ENCODE measurements at places on chromosomes 1 and 21.

DNA sequence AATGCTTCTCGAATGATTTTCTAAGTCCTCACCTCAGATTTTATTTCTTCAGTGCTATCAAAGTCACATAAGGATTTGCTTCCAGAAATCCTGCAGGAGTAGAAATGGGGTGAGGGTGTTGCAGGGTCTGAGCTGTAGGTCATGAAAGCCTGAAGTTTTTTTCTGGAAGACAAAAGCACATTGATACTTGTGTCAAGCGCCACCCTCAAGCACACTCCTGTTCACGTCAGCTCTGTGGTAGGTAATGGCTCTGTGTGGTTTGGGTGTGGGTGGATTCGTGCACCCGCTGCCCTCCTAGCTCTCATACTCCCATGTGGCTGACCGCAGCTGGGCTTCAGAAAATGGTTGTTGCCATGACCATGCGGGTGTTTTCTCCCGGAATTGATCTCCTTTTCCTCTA lies 39.9 kb downstream of the AKNAD1 start:
- peak; percentile 95 for DNase-seq

GRCh38 chr1:79362470-79362869 lies 355.9 kb upstream of the ADGRL4 start:
- DNase-seq: no peak

DNA sequence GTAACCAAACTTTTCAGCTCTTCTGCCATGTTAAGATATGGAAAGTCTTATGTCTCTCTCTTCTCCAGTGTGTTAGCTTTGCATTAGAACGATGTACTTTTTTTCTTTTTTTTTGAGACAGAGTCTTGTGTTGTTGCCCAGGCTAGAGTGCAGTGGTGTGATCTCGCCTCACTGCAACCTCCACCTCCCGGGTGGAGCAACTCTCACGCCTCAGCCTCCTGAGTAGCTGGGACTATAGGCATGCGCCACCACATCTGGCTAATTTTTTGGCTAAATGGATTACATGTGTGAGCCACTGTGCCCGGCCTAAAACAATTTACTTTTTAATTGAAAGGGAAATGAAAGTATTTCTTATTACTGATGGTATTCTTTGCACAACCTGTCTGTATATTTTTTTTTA lies 35.8 kb downstream of the SPEN start:
- no peak for DNase-seq

DNA sequence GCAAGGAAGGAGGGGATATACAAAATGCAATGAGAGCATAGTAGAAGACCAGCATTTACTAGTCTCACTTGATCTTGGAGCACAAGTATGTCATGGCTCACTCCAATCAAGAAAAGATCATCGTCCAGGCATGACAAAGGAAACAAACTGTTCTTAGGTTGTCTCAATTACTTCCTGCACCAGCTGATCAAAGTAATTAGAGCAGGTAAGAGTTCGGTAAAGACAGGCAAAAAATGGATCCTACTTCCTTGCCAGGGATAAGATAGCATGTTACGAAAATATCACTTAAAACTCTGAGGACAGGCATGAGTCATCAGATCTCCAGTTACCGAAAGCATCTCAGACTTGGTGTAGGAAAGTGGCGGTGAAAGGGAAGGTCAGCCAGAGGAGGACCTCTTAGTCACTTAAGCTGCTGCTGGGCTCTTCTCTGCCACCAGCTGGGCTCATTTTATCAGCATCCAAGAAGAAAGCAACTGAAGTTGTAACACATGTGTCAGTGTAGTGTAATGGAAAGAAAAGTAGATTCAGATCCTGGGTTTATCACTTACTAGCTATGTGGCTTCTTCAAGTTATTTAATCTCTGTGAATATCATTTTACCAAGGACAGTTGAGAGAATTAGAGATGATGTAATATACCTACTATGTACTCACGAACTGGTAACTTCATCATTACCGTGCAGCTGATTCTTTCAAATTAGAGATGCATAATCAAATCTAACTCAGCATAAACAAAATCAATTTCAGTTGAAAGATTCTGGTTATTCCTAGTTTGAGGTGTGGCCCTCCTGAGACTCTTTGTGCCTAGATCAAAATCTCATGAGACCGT lies 46.8 kb downstream of the XCL1 start:
- peak; percentile 92 for DNase-seq

- no peak for DNase-seq
These were observed 10.2 kb upstream of the CAMK2N1 start for GRCh38 chr1:20496241-20496661.

DNA sequence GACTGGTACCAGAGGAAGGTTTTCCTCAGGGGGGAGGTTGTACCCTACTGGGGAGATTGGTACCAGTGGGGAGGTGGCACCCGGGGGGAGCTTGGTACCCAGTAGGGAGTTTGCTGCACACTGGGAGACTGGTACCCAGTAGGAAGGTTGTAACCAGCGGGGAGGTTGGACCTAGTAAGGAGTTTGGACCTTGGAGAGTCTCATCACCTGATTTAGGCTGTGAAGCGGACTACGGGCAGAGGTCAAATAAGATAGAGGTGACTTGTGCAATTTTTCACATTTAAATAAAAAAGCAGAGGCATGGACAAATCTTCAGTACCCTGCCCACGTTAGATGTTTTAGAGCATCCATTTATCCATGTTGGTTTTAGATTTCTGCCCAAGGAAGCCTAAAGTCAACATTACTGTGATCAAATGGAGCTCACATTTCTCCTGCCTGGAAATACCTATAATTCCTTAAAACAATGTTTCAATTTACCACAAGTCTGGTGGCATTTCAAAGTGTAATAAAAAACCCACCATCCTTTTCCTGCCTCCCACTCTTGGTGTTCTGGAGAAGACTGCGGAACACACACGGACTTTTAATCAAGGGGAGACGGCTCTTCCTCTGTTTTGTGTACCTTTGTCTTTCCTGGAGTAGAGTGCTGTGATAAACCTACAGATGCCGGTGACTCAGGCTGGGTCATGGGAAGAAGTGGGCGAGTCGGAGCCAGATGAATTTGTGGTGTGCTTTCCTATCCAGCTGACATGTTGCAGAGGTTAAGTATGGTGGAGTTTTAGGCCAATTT lies 36.2 kb upstream of the MRPS6 start:
- peak; percentile 63 for DNase-seq

GRCh38 chr1:4837031-4837600 lies 182.7 kb downstream of the AJAP1 start:
- no peak for DNase-seq

DNA sequence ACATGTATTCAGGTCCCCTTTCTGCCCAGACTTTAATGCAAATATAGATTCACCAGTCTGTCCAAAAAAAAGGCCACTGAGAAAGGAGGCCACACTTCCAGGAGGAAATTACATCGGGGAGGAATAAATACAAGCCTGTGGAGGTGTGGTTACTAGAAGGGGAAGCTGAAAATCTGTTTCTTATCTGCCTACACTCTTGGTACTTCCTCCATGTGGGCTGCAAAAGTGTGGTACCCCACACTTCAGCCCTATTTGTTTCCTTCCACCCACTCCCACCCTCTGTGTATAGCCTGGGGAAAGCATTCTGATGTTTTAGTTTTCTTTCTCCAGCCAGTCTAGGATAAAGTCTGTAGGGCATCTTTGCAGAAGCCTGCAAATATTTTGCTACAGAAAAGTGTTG lies 38.4 kb downstream of the UTP25 start:
- no peak for DNase-seq

DNA sequence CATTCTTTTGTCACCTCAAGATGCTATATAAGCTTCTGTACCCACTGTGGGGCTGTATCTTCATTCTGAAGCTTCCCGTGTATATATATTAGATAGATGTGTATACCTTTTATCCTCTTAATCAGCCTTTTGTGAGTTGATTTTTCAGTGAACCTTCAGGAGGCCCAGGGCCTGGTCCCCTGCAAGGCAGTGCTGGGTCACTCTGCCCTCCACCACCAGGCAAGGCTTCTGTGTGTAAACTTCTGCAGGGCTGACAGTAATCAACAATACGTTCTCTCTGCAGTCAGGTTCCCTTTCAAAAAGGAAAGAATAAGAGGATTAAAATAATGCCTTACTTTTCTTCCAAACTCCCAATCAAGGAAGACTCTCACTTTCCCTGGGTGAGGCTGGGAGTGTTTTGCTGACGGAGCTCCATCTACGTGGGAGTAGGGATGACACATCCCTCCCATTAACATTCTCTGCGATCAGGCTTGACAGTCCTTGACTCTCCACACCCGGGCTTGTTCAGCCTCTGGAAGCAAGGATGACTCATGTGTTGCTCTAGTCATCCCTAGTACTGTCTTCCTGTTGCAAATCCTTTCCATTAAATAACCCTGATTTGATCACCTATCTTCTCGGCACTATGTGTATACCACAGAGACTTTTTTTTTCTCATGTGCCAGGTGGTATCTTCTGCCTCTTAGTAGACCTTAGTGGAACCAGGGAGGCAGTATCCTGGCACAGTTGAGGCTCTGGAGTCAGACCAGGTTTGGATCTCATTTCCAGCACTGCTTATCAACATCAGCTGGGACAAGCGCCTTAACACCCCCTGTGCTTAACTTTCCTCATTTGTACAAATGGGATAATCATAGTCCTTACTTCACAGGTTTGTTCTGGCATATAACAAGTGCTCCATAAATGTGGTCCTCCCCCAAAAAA lies 70.3 kb upstream of the KCNK1 start:
- DNase-seq: peak; percentile 78

DNA sequence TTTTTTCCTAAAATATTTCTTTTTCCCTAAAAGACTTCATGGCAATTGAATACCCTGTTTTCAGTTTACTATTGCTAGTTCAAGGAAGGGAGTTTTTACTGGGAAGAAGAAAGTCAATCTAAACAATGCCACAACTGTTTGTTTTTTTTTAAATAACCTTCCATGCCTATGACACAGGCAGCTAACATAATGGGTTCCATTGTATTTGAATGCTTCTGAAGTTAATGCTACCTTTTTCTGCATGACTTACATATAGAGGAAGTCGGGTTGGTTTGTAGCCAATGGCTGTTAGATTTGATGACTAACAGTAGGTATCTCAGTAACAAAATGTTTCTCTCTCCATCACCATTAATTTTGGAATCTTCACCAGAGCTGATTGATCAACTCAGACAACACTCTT lies 134.0 kb downstream of the KIF26B start:
- DNase-seq: peak; percentile 34

- no peak for DNase-seq
These were observed 239.0 kb upstream of the PTBP2 start for GRCh38 chr1:96482616-96483015.

DNA sequence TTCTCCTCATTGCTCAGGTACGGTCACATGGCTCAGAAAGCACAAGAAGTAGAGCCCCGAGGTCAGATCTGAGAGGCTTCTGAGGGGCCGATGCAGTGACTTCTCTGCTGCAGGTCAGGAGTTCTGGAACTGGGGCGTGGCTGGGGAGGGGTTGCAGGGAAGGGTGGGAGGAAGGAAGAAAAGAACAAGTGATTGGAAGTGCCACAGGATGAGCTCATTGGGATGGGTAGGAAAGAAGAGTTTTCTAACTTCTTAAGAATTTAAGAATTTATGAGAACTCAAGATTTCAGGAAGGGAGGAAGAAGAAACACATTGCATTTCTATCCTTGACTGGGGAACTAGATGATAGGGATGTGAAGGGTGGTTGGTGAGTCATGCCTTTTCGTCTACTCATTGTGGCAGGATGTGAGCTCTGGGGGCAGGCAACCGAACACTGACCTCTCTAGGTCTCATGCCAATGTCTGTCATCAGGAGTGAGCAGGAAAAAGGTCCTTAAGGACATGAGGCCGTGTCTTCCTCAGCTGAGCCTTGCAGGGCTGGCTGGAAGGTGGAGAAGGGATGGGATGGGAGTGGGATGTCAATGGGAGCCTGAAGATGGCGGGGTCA lies 497 bp downstream of the FCRLB start:
- peak; percentile 45 for DNase-seq

DNA sequence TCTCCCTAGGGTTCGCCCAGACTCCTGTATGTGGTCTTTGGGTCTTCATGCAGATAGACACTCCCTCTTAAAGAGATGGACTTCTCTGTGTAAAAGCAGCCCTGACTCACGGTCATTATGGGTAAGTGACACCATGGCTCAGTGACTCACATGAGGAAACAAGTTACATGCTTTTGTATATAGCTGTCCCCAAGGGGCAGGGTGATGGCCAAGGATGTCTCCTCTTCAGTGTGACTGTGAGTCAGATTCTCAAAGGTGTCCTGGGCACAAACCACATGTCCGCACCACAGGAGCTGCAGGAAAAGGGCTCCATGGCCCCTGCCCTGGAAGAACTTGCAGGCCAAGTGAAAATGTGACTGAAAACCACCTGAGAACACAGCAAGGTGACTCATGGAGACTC lies 380.4 kb downstream of the NPHP4 start:
- peak; percentile 53 for DNase-seq

DNA sequence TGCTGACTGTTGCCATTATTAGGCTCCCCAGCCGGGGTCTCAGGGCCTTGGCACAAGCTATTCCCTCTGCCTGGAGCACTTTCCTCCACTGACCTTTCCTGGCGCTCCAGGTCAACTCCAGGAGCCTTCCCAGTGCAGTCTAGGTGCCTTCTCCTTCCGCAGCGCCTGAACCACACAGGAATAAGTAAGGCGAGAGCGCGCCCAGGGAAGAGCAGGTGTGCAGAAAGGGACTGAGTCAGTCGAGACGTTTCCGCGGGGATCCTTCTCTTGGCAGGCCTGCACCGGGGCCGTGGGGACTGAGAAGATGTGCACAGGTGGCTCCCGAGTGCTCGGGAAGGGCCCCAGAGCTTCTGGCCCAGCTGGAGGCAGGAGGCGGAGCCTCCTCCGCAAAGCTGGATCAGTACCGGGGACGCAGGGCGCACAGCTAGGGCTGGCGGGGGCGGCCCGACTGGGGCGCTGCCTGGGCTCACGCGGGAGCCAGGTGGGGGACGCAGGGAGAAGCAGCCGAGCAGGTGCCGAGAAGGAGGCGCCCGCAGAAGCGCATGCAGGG lies 765 bp upstream of the BMP8A start:
- DNase-seq: no peak

DNA sequence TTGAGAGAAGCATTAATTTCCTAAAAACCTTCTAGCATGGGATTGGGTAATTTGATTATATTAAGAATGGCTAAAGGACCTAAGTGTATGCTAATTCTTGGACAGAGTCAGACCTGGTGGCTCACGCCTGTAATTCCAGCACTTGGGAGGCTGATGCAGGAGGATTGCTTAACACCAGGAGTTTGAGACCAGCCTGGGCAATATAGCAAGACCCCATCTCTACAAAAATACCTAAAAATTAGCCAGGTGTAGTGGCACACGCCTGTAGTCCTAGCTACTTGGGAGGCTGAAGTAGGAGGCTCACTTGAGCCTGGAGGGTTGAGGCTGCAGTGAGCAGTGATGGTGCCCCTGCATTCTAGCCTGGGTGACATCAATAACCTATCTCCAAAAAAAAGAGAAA lies 45.9 kb upstream of the BMP8A start:
- no peak for DNase-seq

- no peak for DNase-seq
These were observed 185.5 kb downstream of the RYR2 start for GRCh38 chr1:237227476-237227875.
